ENCODE measurements at places on chromosomes 3 and 15.

- no peak for DNase-seq
These were observed 53.8 kb upstream of the RAB6B start for GRCh38 chr3:133949438-133949837.

GRCh38 chr3:188279502-188280335 is 125.8 kb downstream of the LPP start:
- DNase-seq, result no peak

DNA sequence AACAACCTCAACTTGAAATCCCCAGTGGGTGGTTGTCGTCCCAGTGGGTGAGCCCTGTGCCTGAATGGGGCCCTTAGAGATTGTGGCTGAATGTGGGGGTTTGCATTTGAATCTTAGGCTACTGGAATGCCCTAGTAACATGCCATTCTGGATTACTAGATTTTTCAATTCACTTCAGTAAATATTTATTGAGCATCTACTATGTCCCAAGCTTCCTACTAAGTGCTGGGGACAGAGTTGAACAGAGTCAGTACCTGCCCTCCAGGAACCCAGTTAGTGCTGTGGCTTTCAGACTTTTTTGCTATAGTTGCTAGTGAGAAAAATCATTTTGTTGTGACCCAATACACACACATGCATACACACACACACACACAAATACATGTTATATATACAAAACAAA is 39.0 kb downstream of the CORO2B start:
- no peak for DNase-seq

GRCh38 chr3:17765819-17766472 is 23.5 kb upstream of the TBC1D5 start:
- peak; percentile 33 for DNase-seq

DNA sequence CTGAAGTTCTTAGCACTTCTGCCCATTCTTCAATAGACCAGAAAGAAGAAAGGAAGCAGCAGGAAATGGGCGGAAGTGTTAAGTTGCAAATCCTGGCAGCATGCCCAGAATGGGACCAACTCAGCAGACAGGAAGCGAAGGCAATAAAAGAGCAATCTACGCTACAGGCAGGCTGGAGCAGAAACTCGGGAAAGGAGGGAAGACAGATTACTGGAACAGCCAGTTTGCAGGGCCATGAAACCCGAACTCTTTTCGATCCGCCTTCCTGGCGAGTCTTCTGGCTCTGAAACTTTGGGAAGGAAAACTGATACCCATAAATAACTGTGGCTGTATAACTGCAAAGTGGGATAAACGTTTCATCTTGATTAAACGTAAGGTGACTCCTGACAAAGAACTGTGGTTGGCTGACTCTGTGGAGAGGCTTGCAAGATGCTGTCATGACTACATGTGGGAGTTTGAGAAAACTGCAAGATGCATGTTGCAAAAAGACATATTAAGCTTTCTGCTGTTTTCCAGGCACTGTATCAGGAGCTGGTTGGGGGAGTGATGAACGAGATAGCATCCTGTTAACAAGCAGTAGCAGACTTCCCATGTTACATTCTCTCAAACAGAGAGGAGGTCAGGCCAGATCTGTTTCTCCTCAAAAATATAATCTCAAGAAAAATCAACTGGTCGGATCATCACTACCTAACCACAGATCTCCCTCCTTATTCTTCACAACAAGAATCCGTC is 67.8 kb downstream of the FMN1 start:
- no peak for DNase-seq

DNA sequence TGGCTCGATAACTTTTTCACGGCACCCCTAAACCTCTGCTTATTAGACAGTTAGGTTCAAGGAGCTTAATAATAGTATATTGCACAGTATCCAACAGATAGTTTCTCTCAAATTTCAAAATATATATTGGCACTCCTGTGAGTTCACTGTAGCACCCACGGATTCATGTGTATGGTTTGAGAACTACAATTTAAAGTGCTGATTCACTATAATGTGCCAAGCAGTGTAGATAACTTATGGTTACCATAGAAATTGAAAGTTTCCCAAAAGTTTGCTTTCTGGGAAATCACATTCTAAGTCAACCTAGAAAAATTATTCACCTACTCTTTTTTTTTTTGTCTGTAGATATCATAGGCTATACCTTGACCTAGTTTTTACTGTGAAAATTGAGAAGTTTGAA is 86.6 kb downstream of the GAP43 start:
- no peak for DNase-seq

- DNase-seq, result no peak
These were observed 41.1 kb upstream of the TMCO5A start for GRCh38 chr15:37893309-37893708.

- no peak for DNase-seq
These were observed 11.4 kb upstream of the VGLL3 start for GRCh38 chr3:87002346-87002745.

GRCh38 chr3:171177056-171177455 is 150.5 kb upstream of the SLC2A2 start:
- no peak for DNase-seq

GRCh38 chr15:63599401-63600000 is 2.3 kb downstream of the FBXL22 start:
- DNase-seq, result peak; percentile 87

DNA sequence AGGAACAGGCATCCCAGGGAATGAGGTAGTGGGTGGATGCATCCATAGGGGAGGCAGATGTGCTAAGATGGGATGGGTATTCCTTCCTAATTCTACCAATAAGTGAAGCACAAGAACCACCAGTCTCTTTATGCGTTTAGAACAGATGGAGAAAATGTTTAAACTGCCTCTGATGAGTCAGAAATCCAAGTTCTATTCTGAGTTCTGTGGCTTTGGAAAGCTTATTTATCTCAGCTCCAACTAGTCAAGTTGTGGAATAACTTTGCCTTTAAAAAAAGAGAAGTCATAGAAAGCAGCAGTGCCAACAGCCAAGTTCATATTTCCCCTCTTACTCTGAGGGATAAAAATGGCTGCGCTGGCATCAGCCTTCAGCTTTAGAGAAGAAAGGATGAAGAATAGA is 761.7 kb downstream of the IGSF11 start:
- no peak for DNase-seq

DNA sequence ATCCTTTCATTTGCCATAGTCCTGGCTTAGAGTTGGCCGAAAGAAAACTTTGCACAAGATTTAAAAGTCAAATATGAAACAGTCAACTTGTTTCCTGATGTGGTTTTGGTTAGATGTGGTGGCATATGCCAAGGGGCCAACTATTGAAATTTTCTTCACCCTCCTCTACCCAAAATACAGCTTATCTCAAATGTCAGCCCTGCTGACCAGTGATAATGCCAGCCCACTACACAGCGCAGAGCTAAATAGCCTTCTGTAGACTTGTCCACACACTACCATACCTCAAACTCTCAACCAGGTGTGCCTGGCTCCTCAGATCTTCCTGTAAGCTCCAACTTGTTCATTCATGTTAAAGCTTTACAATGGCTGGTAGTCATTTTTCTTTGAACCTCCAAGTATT is 368.5 kb upstream of the STAC start:
- no peak for DNase-seq

- DNase-seq, result no peak
These were observed 28.3 kb upstream of the PRR23E start for GRCh38 chr3:127164615-127165014.

- DNase-seq, result no peak
These were observed 16.0 kb upstream of the NR2F2 start for GRCh38 chr15:96314518-96314917.

- peak; percentile 8 for DNase-seq
These were observed 244.5 kb downstream of the CD47 start for GRCh38 chr3:107846279-107846852.

- DNase-seq, result peak; percentile 69
These were observed 28.2 kb upstream of the CCDC50 start for GRCh38 chr3:191301017-191301416.

DNA sequence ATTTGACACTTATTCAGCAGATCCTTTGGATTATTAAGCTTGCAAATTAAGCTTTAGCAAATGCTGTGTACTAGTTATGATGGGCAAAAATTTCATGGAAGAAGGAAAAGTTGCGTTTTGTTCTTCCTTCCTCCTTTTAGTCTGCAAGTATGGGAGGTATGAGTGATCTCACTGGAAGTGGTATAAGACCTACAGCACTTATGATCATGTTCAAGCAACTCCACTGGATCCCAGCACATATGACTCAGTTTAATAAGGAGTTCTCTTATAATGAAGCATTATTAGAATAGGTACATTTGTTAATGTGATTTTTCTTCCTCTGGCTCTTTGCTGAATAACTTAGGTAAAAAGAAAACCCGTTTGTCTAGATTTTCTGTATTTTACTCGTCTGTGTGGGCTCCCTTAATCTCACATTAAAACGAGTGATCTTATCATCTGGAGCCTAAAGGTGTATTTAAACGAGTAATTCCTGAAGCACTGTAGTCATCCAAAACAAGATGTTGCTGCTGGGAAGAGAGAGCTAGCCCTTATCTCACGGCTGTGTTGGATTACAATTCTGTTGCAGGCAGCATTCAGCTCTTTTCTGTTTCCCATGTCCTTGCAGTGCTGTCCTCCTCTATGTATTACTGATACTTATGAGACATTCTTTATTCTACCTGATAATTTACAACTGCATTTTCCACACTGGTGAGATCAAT is 264.9 kb downstream of the GBE1 start:
- no peak for DNase-seq

GRCh38 chr3:130654091-130654490 is 92.5 kb downstream of the PIK3R4 start:
- no peak for DNase-seq

- DNase-seq, result peak; percentile 60
These were observed 15.4 kb upstream of the CSPG4 start for GRCh38 chr15:75727851-75728715.

DNA sequence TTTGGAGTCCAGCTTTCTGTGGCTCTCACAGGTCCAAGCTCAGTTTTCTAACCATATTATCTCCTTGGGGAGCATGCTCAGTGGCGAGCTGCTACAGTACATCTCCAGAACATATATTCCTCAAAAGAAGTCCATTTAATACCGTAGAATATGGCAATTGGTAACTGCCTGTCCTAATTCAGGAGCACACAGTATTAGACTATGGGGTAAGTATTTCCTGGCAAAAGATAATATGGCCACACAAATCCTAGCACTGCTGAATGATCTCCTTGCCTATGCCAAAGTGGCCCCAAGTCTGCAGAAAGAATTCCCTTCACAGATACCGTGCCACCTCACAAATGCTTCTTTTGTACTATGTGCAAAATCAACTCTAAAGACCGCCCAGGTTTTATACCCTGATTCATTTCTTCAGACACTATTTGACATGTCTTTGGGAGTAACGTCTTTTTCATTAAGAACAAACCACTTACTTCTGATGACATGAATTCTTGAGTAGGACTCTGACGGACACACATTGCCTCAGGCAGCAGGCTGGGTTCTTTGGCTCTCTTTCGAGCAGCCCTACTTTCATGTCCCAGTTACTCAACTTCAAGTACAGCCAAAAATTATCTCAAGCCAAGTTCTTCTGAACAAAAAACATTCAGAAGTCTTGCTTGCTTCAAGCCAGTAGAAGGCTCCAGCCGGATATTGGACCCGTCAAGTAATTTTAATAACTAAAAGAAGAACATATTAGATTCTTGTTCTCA is 368.3 kb upstream of the DCBLD2 start:
- no peak for DNase-seq

- no peak for DNase-seq
These were observed 22.5 kb downstream of the PLCL2 start for GRCh38 chr3:16907243-16907642.

DNA sequence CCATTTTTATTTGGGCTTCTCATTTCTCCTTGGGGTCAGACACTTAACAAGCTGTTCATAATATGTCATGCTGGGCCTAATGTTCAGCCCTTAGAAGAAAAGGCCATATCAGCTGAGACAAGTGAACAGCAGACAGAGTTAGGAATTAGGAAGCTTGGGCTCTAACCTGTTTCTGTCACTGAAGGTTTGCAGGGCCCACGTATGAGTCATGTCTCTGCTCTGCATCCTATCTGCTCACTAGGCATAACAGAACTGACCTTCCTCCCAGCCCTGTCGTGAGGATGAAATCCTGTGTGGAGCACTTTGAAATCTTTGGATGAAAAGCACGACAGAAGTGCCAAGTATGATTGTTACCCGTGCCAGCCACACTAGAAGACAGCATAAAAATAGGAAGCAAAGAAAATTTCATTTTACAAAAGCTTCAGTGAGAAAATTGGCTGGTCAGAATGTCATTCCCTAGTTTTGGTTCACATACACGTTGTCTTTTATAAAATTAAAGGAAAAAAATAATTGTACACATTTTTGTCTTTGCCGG is 26.5 kb upstream of the CD47 start:
- DNase-seq, result no peak

GRCh38 chr3:54214845-54215244 is 92.5 kb downstream of the CACNA2D3 start:
- no peak for DNase-seq

DNA sequence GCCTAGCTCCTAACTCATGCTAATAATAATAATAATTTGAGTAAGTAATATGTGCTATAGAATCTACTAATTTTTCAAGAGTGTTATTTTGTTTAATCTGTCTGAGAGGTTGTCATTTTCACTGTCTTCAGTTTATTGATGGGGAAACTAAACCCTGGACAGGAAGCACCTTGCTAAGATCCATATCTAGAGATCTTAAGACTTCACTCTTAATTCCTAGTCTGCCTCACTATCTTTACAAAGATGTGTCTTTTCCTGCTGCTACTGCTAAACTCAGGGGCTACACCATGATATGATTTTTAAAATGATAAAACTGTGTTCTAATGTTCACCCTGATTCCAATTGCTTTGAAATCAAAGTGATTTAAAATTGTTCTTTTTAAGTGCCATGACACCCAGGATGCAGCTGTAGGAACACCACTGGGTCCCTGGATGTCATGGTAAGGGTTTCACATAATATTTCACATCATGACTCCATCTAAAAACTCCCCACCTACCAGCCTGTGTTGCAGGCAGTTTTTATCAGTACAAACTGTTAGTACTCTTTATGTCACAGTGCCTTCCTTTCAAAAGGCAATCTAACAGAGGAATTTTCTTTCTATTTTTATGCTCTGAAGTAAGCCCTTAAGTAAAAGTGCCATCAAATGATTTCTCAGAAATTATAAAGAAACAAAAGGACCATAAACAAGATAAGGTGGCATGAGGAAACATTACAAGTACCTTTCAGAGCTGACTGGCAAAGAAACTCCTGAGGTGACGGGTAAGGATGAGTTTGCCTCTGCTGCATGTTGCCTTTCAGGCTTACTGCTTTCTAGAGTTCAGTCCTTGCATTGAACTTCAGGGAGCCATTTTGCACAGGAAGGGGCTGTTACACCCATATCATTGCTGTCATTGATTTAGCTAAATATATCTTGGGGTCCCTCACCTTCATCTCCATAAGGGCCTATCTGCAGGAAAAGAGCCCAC is 160.1 kb upstream of the SATB1 start:
- DNase-seq, result no peak

DNA sequence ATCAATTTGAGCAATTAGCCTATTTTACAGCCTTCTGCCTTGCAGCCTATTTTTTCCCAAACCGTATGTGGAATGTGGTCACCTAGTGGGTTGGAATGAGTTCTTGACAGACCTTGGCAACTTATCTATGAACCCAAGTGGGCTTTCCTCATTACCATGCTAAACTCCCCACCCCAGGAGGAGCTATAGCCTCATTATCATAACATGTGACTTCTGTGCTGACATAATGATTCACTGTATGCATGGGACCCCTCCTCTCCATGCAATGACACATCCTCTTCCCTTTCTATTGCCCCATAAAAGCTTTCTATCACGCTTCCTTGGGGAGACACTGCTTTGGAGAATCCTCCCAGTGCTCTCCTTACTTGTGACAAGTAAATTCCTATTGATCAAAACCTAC is 83.5 kb upstream of the FHIT start:
- DNase-seq, result no peak

Measured in naive B cell (primary cell).